ENCODE measurements at places on chromosomes 13 and 19.

GRCh38 chr13:112244061-112244460 lies 132.1 kb upstream of the SPACA7 start:
- no peak for DNase-seq

- DNase-seq = no peak
Measured at GRCh38 chr19:44725684-44726083, 22.8 kb upstream of the BCL3 start.

GRCh38 chr19:54312436-54313377 lies at the start of gene LILRA5:
Gene LILRA5, minus strand, starts transcription at chr19:54313166. Its CDS starts 147 bp downstream, at chr19:54313019.
- DNase-seq = no peak

GRCh38 chr19:13022859-13023636 lies 27.8 kb downstream of the NFIX start:
- peak; percentile 49 for DNase-seq

GRCh38 chr13:99383511-99383921 lies 76.3 kb upstream of the GPR183 start:
- DNase-seq = no peak

GRCh38 chr13:50645092-50645491 lies 198.4 kb downstream of the DLEU7 start:
- DNase-seq = no peak

DNA sequence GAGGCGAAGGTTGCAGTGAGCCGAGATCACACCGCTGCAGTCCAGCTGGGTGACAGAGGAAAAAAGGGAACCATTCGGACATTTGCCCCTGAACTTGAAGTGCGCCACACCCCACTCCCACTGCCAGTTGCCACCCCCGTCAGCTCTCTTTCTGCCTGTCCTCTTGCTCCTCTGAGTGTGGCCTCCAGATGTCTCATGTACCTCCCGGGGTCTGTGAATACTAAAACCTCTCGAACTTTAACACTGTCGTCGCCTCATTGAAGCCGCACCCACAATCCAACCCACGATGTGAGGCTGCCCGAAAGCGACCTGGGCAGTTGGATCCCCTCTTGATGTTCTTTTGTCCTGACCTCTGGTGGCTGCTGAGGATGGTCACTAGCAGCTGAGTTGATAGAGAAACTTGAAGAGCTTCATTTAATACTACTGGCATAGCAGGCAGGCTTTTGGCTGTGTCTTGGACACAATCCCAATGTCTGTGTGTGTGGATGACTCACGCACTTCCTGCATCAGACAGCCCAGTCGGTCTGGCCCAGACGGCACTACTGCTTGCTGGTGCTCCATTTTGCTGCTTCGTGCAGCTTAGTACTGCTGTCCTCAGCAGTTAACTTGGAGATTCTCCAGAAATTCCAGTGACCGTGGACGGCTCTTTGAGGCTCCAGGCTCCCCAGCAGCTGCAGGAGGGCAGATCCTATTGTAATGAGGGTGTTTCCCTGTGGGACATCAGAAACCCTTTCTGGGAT lies 4.2 kb downstream of the FPR3 start:
- no peak for DNase-seq

- DNase-seq = no peak
Measured at GRCh38 chr13:100356426-100356825, 232.2 kb downstream of the GGACT start.

DNA sequence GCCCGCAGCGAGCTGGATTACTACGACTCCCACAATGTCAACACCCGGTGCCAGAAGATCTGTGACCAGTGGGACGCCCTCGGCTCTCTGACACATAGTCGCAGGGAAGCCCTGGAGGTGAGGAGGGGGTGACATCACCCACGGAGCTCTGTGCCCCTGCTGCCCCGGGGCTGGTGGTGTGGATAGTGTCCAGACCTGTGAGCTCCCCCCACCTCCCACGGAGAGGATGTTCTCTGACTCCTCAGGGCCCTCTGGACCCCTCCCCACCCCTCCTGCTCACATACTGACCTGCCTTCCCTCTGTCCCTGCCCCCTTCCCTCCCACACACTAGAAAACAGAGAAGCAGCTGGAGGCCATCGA lies 20.7 kb downstream of the CAPN12 start:
- no peak for DNase-seq

DNA sequence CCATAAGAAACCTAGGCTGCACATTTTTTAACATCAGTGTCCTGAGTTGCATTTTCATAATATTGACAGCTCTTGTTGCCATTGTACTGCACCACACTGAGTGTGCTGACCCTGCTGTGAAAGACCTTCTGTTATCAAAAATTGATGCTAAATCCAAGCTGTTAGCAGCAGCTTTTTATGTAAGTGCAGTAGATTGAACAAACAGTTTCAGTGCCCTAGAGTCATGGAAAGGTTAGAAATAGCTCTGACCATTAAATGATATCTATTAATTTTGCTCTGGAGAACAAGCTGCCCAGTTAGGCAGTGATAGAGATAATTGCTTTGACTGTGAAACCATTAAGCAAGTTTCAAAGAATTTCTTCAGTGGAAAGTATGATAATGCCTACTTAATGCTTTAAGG lies 1289.2 kb upstream of the PCDH20 start:
- DNase-seq = peak; percentile 66

- DNase-seq = no peak
Measured at GRCh38 chr13:110965038-110965754, 50.3 kb upstream of the ANKRD10 start.

- DNase-seq = no peak
Measured at GRCh38 chr19:35718345-35719041, 690 bp downstream of the KMT2B start.

- no peak for DNase-seq
Measured at GRCh38 chr13:77696006-77696878, 1.2 kb upstream of the SLAIN1 start.

DNA sequence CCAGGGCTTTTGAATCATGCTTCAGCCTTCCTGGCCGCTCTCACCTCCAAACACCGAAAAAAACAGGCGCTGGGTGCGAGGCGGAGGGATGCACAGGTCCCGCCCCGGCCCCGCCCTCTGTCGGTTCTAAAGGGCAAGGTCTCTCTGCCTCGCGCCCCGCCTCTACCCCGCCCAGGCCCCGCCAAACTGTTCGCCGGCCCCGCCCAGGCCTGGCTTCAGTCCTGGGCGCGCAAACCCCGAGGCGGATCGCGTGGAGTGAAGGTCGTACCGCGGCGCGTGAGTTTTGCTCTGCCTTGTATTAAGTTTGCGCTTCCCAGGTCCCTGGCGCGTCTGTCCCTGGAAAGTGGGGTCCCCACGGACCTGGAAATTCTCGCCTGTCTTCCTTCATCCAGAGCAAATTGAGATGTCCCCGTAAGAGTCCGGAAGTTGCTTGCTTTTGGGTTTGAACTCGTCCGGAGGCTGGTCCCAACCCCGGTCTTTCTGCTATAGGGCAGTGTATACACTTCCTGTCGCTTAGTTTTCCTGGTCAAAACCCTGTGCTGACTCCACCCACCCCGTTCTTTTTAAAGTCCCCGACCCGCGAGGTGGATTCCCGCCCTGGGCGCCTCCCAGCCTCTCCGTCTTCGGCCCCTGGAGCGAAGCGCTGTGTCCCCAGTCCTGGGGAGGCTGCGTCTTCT lies 8.4 kb downstream of the ZNF808 start:
- DNase-seq = no peak

GRCh38 chr19:47310323-47310722 lies 662 bp downstream of the C5AR1 start:
- DNase-seq = no peak

DNA sequence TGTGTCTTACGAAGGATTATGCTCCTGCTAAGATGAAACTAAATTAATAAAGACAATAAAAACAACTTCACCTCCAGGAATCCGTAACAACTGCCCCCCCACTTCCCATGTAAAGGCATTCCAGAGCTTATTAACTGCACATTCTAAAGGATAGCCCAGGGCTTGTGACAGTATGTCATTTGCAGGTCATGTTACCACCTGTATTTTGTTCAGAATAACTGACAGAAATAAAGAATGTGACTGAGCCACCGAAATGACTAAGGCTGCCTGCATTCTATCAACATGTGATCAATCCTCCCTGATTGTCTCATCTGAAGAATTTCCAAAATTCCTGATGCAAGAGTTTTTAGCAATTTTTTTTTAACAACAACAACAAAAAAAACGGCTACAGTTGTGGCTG lies 117.2 kb downstream of the MIPEP start:
- no peak for DNase-seq

- no peak for DNase-seq
Measured at GRCh38 chr13:68050761-68051160, 820.6 kb upstream of the PCDH9 start.

GRCh38 chr19:7904074-7905020 lies 670 bp downstream of the MAP2K7 start:
- no peak for DNase-seq

- DNase-seq = no peak
Measured at GRCh38 chr13:46541210-46541609, 11.8 kb upstream of the LRCH1 start.

DNA sequence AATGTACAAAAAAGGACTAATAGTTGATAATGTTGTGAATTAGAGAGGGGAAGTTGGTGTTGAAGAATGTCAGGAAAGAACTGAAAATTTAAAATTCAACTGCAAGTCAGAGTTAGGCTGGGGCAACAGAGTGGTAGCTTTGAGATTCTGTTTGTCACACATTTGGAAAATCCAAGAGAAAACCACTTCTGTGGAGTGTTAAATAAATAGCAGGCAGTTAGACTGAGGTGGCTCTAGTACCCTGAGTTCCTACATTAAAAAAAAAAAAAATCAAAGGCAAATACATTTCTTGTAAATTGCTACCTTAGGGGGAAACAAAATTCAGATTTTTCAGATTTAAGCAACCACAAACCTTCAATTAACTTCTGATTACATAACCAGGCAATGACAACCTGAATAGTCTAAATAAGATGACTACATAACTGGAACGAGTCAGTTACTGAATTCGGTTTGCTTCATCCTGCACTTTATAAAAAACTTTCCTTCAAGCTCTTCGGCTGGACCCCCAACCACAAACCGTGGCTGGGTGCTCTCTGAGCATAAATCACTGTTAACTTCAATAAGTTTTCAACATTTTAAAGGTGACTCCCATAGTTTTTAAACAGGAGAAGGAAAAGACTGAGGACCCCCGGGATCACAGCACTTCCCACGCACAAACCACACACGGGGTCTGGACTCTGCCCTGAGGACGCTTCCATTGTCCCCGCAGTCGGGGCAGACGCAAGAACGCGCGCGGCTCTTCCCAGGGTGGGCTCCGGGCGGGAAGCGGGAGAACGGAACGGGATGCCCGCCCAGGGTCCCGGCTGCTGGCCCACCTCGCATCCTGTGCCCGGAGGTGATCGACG lies 725 bp downstream of the ZNF682 start:
- no peak for DNase-seq

GRCh38 chr13:86681223-86681622 lies 882.0 kb upstream of the SLITRK6 start:
- no peak for DNase-seq

- no peak for DNase-seq
Measured at GRCh38 chr13:113431171-113431570, 22.1 kb downstream of the ADPRHL1 start.

DNA sequence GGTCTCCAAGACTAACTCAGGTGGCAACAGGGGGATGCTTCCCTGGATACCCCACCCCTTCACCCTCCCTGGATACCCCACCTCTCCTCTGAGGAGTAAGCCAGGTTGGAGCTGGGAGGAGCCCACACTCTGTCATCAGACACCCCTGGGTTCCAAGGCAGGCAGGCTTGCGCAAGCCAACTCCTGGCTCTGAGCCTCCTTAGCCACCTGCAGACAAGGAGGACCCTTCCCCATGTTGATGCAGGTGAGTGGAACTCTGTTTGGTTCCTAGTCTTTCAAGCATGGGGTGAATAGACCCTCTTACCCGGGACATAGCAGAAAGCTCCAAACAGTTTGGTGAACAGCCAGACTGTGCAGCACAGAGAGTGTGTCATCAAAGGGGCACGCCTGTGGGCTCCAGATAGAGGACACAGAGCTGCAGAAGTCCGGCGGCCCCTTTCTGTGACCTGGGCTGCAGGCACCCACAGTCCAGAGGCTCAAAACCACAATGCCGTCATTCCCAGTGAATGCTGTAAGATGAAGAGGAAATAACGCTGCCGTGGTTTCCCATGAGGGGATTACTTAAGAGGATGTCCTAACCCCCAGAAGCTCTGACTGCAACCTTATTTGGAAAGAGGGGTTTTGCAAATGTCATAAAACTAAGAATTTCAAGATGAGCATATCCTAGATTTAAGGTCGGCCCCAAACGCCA lies 12.1 kb upstream of the HAS1 start:
- DNase-seq = no peak

DNA sequence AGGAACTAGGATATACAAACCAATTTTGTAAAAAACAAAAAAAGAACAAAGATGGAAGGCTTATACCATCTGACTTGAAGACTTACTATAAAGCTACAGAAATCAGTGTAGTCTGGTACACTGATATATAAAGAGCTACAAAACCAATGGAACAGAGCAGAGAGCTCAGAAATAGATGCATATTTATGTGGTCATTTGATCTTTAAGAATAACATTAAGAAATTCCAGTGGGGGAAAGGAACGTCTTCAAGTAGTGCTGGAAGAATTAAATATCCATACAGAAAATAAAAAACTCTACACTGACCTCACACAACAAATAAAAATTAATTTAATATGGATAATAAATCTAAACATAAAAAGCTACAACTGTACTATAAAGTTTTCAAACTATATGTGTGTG lies 317.0 kb downstream of the ENOX1 start:
- no peak for DNase-seq

DNA sequence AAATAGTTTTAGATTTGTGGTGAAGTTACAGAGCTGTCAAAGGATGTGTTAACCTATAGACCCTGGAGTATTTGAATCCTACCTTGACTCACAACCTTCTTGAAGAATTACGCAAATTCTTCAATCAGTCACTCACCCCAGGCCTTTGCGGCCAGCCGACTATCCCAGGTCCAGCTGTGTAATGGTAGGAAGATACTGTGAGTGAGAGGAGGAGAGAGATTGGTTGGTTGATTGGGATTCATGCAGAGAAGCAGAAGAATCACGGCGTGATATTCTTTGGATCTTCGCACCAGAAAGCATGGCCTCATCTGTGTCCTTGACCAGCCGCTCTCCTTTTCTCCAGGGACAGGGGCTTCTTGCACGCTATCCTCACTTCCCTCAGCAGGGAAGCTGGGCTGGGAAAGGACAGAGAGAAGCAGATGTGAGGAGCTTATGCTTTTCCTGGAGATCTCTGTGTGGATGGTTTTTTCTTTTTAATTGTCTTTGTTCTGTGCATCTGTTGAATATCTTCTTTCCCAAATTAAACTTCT lies 249.1 kb downstream of the GGACT start:
- no peak for DNase-seq

- DNase-seq = no peak
Measured at GRCh38 chr19:18418029-18418482, 1.1 kb upstream of the SSBP4 start.

GRCh38 chr13:55007681-55008080 lies 1979.1 kb downstream of the OLFM4 start:
- no peak for DNase-seq

GRCh38 chr13:39282400-39282972 lies 244.2 kb downstream of the NHLRC3 start:
- no peak for DNase-seq

- no peak for DNase-seq
Measured at GRCh38 chr13:111978546-111978945, 88.4 kb upstream of the SOX1 start.

GRCh38 chr19:42397263-42398166 lies 7.4 kb upstream of the CNFN start:
- DNase-seq = no peak
